GOT3 (cell line): ENCODE measurements at places on chromosomes 11 and 22.

DNA sequence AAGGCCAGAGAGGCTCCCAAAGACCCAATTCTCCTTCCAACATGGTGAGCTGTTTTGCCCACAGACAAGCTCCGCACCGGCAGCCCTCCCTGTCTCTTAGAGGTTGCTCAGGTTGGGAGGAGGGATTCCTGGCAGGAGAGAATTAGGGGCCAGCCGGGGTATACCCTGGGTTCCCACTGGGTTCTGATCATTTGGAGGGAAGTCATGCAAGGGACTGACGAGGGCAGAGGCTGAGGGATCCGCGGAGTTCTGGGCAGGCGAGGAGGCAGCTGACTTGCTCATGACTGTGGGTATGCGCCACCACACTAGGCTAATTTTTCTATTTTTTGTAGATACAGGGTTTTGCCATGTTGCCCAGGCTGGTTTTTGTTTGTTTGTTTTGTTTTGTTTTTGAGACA is 4.6 kb downstream of the ST3GAL4 start:
- no peak for DNase-seq

GRCh38 chr11:102791271-102792036 is 6.5 kb downstream of the MMP1 start:
- no peak for DNase-seq

GRCh38 chr11:30603357-30603756 is 17.2 kb upstream of the MPPED2 start:
- no peak for DNase-seq

DNA sequence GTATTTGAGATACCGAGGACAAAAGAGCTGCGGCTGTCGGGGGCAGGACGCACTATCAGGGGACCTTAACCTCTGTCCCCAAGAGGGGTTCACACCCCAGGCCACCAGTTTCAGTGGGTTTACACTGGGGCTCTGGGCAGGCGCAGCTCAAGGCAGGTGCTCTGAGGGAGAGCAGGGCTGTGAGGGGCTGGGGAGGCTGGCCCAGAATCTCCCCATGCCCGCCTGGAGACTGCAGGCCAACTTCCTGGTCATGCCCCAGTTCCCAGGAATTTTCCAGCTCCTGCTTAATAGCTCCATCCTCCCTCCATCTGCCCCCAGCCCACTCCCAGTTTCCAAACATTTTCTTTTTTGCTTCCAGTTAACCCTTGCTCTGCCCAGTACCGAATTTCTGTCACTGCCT is 7.6 kb upstream of the PGA3 start:
- no peak for DNase-seq

GRCh38 chr22:45977003-45977411 is at the start of gene WNT7B:
Gene WNT7B, minus strand, starts transcription at chr22:45977162. Its CDS starts 408 bp downstream, at chr22:45976754.
- DNase-seq: no peak

DNA sequence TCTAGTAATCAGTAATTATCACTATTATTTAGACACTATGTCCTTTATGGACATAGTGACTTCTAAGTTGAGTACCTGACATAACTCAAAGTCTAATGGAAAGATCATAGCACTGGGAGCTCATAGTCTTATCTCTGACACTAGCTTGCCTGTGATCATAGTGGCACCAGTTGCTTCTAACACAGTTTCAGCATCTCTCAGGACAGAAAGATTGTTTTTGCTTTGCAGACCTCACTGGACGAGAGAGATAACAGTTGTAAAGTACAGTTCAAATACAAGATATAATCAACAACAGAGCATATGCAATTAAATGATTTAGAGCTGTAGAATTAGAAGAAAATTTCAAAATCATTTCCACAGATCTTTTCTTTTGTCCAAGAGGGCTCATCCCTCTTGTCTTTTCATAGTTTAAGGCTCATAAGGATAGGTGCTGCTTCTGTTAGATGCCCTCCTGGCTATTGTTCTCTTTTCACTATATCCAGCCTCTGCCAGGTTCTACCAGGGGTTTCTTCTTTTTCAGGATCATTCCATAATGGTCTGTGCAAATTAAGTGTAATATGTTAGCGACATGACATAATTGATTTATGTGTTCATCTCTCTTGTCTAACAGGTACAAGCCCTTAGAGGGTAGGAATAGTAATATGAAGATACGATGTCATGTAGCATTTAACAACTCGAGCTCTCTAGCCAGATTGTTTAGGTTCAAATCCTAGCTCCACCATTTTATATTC is 1175.4 kb upstream of the TENM4 start:
- no peak for DNase-seq

DNA sequence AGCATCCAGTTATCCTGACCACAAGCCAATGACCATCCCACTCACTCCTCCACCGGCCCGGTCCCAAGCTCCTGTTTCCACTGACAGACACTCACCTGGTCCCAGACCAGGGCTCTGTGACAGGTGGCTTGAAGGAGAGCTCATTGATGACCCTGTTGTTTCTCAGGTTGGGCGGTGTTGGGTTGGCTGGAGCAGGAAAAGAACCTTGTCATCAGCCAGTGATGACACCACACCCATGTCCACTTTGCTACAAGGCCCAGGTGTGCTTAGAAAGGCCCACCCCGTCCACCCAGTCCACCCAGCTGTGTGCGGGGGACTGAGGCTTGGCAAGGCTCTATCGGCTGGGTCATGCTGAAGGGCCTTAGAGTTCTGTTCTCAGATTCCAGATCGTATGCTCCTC is 42.9 kb downstream of the GAB4 start:
- DNase-seq: no peak

DNA sequence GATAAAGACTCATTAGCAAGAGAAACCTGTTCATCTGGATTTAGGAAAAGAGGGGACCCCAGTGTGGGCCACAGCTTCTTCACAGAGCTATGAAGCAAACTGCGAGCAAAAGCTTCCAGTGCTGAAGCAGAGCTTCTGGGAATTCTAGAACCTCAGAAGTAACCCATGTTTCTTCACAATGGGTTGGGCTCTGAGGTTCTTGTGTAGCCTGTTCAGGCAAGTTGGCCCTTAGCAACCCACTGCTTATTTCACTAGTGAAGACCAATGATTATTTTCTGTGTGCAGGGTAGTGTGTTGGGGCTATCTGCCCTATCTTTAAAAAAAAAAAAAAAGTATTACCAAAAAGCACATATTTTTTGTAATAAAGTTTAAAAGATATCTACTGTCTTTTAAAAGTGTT is at the start of gene ACRV1:
ACRV1 (minus strand) TSS at position 101 of the 400 bp plus-strand sequence; CDS start at position 34, 67 bp downstream.
- no peak for DNase-seq

DNA sequence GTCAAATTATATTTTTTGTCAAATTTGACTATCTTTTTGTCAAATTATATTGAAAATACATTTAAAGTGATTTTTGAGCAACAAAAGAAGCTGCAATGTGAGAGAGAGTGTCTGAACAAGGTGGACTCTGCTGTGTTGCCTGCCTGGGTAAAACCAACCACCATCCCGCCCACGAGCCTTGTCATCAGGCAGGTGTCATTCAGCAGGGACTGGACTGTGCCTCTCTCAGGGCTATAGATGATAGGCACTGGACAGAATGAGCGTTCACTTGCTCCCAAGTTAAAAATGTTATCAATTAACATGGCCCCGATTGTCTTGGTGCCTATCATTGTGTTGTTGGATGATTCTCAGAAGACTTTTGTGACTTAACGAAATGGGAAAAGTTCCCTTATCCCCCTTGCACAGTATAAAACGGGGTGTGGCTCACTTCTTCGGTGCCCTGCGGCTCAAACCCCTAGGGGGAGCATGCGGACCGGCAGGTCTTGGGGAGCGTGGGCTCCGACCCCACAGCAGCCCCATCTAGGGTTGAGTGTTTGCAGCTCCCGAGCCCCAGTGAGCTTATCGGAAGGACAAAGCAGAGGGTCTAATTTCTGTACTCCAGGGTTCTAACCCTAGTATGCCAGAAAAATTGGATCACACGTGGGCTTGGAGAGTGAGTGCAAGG is 1.7 kb downstream of the APOL5 start:
- DNase-seq: no peak

DNA sequence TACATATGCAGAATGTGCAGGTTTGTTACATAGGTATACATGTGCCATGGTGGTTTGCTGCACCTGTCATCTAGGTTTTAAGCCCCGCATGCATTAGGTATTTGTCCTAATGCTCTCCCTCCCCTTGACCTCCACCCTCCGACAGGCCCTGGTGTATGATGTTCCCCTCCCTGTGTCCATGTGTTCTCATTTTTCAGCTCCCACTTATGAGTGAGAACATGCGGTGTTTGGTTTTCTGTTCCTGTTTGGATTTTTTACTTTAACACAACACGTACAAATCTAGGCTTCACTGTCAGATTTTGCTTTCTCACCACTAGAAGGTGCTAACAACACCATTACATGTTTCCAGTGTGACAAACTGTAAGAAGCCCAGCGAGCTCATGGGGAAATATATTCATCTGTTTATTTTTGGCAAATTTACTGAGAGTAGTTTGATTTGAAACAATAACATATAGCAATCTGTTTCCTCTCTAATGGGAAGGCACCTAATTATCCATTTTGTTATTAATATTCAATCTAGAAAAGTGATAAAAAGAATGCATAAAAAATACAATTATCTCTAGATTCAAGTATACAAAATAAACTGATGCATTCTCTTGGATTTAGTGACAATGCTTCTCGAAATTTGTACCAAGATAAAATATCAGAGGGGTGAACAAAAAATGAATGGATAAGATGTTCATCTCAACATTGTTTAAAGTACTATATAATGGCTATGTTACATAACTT is 23.2 kb upstream of the BIRC3 start:
- DNase-seq: no peak

- DNase-seq: peak; percentile 85
Measured at GRCh38 chr22:21952586-21953571, at the start of gene PPM1F. Gene PPM1F, minus strand, starts transcription at chr22:21952848. Its CDS starts 6,800 bp downstream, at chr22:21946048.

GRCh38 chr11:40882301-40882700 is 577.2 kb downstream of the LRRC4C start:
- no peak for DNase-seq

- DNase-seq: no peak
Measured at GRCh38 chr22:23137905-23138561, 3.8 kb downstream of the RSPH14 start.

GRCh38 chr22:26623984-26624383 is 2.2 kb downstream of the CRYBA4 start:
- no peak for DNase-seq

DNA sequence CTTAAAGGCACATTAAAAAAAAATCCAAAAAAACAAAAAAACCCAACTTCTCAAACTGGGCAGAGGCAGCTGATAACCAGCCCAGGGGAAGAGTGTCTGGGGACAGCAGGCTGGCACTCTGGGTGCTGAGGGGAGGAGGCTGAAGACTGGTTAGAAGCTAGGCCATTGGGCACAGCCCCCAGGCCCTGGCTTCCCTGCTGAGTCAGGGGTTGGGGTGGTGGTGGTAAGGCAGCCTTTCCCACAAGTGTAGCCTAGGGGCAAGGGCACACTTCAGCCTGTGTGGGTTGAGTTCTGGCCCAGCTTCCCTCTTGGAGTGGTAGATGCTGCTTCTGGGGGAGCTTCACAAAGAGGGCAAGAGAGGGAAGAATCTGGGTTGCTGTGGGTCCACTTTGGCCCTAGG is 16.3 kb upstream of the ARFGAP3 start:
- DNase-seq: no peak

GRCh38 chr11:65978391-65979238 is 17.1 kb downstream of the SART1 start:
- no peak for DNase-seq

- no peak for DNase-seq
Measured at GRCh38 chr22:23182309-23183060, 2.2 kb downstream of the BCR start.

DNA sequence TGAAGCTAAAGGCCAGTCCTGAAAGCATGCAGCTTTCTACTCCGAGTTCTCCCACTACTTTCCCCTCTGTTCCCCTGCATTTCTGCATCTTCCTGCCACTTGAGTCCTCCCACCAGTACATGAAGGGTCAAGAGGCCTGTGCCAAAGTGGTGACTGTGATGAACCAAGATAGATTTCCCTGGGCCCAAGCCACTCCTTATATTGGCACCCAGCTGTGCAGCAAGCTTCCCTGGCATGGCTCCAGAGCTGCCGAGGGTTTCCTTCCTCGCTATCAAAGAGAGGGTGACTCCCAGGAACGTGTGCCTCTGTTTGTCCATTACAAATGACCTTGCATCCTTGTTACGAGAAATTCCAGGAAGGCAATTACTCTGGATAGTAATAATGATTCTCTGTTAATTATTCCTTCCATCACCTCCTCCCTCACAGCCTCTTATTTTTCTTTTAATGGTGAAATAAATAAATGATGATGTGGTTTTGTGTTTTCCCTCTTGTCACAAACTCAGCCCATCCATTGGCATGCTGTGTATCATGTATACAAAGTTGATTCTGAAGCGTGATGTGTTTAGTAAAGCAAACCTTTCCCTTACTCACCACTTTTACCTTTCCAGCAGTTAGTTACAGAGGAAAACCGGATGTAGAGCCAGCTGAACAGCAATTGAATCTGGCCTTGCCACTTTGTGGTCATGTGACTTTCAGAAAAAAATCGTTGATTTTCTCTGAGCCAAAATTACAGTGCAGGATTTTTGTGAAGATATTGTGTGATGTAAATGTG is 8.3 kb downstream of the SRSF8 start:
- no peak for DNase-seq

GRCh38 chr22:43393132-43393843 is 18.5 kb upstream of the MPPED1 start:
- no peak for DNase-seq

DNA sequence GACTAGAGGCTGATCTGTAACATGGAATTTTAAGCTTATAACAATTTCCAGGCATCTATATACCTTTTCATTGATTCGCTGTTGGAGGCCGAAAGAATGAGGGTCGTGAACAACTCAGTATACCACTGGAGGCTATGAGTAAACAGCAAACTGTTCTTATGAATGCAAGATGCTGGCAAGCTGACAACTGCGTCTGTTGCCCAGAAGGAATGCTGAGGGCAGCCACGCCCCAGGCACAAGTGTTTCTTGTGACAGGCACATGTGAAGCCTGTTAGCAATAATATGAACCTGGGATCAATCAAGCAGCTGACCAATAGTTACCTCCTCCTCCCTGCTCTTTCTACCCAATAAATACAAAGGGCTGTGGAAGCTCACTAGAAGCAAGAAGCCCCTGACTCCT is 15.3 kb downstream of the RTCB start:
- DNase-seq: no peak

DNA sequence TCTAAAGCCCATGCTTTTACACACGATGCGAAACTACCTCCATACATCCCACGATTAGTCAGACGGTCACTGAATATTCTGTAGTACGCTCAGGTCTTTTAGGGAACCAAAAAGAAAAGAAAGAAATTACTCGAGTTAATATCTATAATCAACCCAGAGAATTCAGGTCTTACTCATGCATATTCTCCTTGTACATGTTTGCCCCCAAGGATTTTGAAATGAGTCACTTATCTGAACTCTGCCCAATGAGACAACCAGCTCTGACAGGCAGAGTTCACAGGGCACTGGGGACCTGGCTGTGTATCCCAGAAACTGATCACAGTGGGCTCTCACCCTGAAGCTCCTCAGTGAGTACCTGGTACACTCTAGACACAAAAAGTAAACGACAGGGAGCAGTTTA is 29.2 kb downstream of the RASSF10 start:
- DNase-seq: no peak
